ENCODE measurements at places on chromosomes 5 and 9. TPM values are rescaled to one million over a fixed set of nuclear protein-coding genes. Genes with fewer than 3 reads are reported as not detected.

ARAP3 gene
- total RNA-seq, result 6.5 TPM

CHSY3 gene
- not detected for total RNA-seq

TNFAIP8 gene
- 263 TPM for total RNA-seq

PCDHB9 gene
- not detected for total RNA-seq

MOB3B gene
- total RNA-seq, result 0.40 TPM

EIF4E1B gene
- total RNA-seq, result not detected

MARCOL gene
- not detected for total RNA-seq

NIPAL4 gene
- 1.3 TPM for total RNA-seq

FBP1 gene
- total RNA-seq, result 0.46 TPM

HAPLN1 gene
- total RNA-seq, result not detected

SLC28A3 gene
- total RNA-seq, result 0.40 TPM

FBXW5 gene
- 82.1 TPM for total RNA-seq

EPB41L4B gene
- total RNA-seq, result 0.32 TPM

ANKRD33B gene
- 22.9 TPM for total RNA-seq

SPATA31C1 gene
- not detected for total RNA-seq

PLAC8L1 gene
- total RNA-seq, result 0.71 TPM

FOXD4L4 gene
- total RNA-seq, result 0.11 TPM
